Endothelial cell of umbilical vein (primary cell): ENCODE measurements at places on chromosomes 5 and 9. TPM values are rescaled to one million over a fixed set of nuclear protein-coding genes. Genes with fewer than 3 reads are reported as not detected.

DNA sequence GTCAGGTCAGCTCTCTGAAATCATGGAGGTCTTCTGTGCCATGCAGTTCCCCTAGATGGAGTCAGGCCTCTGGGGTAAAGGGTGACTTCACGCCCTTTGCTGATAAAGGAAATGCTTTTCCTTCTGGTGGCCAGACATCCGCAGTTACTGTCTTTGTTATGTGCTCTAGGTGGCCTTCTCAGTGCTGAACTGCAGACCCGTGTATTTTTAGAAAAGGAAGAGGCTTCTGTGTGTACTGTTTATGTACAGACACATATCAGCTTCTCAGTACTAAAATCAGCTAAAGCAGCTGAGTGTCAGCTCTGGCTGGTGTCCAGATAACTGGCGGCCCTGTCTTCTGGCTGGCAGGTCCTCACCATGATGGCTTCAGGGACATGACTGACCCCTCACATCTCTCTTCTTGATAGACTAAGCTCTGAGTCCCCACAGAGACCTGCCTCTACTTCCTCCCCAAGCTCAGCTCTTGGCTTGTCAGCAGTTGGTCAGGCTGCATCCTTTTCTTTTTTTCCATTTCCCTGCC lies 75.3 kb downstream of the ARHGAP26 start:
- H3K27me3 ChIP-seq: no peaks in the 10 kb centered on the region
- H3K27ac ChIP-seq: no peak overlapping the region
- no peaks in the 10 kb centered on the region for H3K36me3 ChIP-seq
- H3K4me3 ChIP-seq: no peak overlapping the region
- peaks cover 13% of the 10 kb centered on the region for H3K4me1 ChIP-seq

- DNase-seq: no peak
- no peak overlapping the region for H3K27ac ChIP-seq
- peaks cover 4% of the 10 kb centered on the region for H3K27me3 ChIP-seq
- no peaks in the 10 kb centered on the region for H3K4me1 ChIP-seq
- no peak overlapping the region for H3K4me3 ChIP-seq
- H3K36me3 ChIP-seq: no peaks in the 10 kb centered on the region
Measured at GRCh38 chr9:38708759-38709158, 11.2 kb downstream of the FAM240B start.

DNA sequence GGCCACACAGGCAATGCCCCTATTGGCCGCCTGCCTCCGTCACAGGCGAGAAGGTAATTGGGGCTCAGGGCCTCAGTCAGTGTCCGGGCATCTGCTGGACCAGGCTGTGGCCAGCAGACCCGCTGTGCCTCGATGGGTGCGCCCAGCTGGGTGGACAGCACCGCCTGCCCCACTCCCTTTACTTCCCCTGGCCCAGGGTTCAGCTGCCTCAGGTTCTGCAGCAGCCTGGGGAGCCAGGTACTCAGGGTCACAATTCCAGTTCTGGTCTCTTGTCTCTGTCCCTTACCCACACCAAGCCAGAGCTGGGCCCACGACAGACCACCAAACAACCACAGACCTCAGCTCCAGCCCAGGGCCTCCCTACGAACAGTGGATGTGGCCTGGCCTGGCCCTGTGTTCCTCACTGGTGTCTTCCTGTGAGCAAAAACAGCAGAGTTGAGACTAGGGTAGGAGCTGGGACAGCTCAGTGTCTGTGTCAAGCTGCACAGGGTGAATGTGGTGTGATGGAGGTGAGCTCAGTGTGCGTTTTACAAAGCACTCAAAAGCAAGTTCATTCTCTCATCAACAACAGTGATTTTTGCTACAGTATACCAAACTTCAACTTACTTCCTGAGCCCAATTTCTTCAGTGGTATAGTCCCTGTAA lies 33.4 kb upstream of the SUSD3 start:
- H3K27me3 ChIP-seq: no peaks in the 10 kb centered on the region
- no peaks in the 10 kb centered on the region for H3K36me3 ChIP-seq
- no peak overlapping the region for H3K27ac ChIP-seq
- no peaks in the 10 kb centered on the region for H3K4me1 ChIP-seq
- no peak for DNase-seq

DNA sequence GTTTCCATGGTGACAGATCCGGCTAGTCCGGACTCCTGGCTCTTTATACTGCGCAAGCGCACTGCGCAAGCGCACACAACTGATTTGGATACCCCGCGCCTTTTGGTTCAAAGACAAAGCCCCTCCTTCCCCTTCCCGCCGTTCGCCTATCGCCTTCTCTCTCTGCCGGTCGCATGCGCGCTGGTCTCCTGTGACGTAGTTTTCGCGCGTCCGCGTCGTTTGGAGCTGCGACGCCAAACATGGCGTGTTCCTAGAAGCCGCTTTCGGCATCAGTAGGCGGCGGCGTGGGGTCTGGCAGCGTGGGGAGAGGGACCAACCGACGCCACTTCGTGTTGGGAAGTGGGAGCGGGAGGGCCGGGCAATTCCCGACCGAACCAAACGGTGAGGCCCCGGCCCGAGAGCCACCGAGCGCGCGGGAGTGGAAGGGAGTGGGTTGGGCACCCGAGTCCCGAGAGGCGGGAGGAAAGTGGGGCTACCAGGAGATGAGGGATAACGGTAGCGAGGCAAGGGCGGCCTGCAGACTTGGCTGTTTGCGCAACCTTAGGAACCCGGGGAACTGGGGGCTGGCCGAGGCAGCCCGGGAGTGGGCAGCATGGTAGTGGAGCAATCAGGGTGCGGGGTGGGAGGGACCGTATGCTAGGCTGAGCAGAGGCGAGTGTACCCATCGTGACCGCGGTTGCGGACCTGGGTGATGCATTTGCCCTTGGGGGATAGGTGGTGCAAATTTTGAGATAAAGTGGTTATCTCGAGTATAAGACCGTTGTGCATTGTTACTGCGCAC lies at the start of gene IPO11:
Gene IPO11, plus strand, starts transcription at position 215 of the 781 bp plus-strand sequence. CDS start 24,517 bp downstream, outside the sequence.
- H3K36me3 ChIP-seq: no peaks in the 10 kb centered on the region
- DNase-seq: peak; percentile 99
- H3K27ac ChIP-seq: peak within 1 kb of the TSS; percentile 56
- H3K27me3 ChIP-seq: no peaks in the 10 kb centered on the region
- peak within 1 kb of the TSS; percentile 53 for H3K4me3 ChIP-seq
- peaks cover 13% of the 10 kb centered on the region for H3K4me1 ChIP-seq

PAEP gene
- not detected in 2 replicates for total RNA-seq

DMRTA1 gene
- total RNA-seq: 1.2 and 2.1 TPM in 2 replicates

SLCO6A1 gene
- not detected in 2 replicates for total RNA-seq

SLC36A3 gene
- not detected in 2 replicates for total RNA-seq
